ENCODE measurements at places on chromosomes 12 and 14.

- DNase-seq = no peak
Observed at GRCh38 chr12:131559517-131560516, 151.1 kb upstream of the SFSWAP start.

DNA sequence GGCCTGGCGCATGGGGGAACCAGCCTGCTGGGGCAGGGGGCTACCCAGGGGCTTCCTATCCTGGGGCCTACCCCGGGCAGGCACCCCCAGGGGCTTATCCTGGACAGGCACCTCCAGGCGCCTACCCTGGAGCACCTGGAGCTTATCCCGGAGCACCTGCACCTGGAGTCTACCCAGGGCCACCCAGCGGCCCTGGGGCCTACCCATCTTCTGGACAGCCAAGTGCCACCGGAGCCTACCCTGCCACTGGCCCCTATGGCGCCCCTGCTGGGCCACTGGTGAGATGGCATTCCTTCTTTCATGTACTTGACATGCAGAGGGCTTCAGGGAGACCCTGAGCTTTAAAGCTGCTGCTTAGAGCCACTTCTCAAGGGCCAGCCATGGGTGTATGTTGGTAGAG lies 9.0 kb downstream of the LGALS3 start:
- DNase-seq = no peak

DNA sequence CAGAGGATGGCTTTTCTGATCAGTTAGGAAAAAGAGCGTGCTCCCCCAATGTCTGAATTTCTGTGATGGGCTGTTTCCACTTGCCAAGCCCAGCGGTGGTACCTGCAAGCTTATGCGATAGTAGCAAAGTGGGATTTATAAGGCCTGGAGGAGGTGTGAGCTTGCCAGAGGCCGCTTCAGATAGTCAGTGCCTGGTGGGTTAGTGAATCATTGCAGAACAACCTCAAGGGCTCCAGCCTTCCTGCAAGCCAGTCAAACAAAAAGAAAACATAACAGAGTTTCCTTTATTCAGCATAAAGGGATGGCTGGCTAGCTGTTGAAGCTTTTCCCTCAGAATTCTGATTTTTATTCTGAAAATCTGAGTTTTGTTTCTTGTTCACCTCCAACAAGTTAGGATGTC lies 7.6 kb upstream of the BMP4 start:
- no peak for DNase-seq

- DNase-seq = no peak
Observed at GRCh38 chr14:49418789-49419188, 167.4 kb downstream of the RPS29 start.

- no peak for DNase-seq
Observed at GRCh38 chr14:79878785-79879184, 332.5 kb downstream of the DIO2 start.

DNA sequence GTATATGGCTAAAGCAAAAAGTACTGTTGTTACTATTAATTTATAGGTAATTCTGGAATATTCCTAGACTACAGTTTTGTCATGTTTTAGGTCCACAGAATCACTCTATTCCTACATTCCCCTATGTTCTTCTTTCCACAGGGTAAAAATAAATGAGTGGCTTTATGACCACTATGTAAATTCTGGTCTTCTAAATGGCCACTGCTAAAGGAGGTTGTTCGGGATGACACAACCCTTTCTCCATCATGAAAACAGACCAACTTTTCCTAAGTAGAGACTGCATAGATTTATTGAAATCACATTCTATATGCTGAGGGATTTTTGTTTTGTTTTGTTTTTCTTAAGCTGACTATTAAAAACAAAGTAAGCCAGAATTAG lies 88.0 kb downstream of the SYT1 start:
- no peak for DNase-seq

- peak; percentile 18 for DNase-seq
Observed at GRCh38 chr14:71758229-71758951, 173.8 kb upstream of the RGS6 start.

- DNase-seq = no peak
Observed at GRCh38 chr12:29634057-29634456, 136.6 kb upstream of the OVCH1 start.

DNA sequence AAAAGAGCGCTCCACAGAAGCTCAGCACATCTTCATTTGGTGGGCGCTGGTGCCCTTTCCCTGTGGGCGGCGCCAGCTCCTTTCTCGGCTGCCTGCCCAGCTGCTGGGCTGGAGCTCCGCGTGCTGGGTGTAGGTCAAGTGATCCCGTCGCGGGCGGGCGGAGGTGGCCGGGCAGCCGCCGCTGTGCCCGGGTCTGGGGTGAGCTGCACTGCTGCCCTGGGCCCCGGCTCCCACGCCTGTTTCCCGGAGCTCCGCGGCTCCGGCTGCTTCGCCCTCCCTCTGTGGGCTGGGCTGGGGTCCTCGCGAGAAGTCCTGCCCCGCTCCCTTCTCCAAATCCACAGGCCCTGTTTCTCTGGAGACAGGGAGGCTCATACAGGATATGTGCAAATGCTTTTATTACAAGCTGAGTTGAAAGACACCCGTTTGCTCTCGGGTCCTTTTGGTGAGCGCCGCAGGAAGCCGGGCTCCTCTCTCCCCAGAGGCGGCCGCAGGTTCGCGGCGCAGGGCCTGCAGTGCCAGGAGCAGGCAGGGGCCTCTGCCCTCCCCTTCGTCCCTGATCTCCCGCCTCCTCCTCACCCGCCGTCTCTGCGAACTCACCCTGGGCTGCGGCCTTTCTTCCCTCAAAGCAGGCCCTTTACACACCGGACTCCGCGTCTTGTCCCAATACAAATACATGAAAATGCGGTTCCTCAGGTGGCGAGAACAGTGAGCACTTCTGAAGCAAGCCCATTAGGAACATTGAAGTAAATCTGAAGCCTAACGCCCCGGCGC lies 67.8 kb upstream of the CAPRIN2 start:
- peak; percentile 15 for DNase-seq

- no peak for DNase-seq
Observed at GRCh38 chr14:23119363-23120327, 590 bp upstream of the CEBPE start.

DNA sequence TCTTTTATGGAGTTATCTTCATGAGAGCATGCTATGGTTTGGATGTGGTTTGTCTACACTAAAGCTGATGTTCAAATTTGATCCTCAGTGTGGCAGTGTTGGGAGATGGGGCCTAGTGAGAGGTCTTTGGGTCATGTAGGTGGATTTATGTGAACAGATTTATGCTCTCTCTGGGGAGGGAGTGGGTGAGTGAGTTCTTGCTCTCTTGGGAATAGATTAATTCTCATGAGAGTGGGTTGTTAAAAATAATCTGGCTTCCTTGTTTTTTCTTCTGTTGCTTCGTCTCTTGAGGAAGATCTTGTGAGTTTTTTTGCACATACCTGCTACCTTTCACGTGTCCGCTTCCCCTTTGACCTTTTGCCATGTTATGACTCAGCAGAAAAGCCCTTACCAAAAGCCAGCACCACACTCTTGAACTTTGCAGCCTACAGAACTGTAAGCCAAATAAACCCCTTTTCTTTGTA lies 20.5 kb downstream of the DERA start:
- no peak for DNase-seq

- no peak for DNase-seq
Observed at GRCh38 chr14:64826845-64827244, 52.9 kb downstream of the SPTB start.

DNA sequence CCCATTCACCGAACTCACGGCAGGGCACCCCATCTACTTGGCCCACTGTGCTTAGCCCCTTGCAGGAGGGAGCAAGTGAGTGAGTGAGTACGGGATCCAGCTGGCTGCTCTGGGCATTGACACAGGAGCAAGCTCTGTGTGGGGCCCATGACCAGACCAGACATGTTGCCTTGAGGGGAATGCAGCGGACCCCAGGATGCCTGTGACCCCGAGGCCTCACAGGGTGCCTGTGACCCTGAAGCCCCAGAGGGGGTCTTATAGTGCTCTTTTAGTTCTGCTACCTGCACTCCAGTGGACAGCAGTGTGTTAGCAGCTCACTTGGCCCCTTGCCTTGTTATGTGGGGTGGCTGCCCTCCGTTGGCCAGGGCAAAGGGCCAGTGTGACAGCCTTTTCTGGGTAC lies 255.8 kb downstream of the ETNK1 start:
- no peak for DNase-seq

DNA sequence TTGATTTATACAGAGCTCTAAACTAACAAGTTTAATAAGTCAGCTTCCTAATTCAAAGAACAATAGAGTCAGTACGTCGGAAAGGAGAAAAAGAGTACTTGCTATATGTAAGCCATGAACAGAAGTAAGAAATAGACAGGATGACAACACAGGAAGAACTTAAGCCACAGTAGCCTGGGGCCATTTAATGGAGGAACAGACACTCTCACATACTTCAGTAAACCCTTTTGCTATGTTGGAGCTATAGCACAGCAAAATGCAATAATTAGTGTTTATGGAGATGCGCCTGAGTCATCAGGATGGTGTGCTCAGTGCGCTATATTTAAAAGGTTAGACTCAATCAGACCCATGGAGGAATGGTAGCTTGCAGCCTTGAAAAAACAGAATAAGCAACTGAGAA lies 61.0 kb downstream of the SRGAP1 start:
- DNase-seq = no peak

- DNase-seq = no peak
Observed at GRCh38 chr12:68048648-68049297, 59.5 kb downstream of the IFNG-AS1 start.

DNA sequence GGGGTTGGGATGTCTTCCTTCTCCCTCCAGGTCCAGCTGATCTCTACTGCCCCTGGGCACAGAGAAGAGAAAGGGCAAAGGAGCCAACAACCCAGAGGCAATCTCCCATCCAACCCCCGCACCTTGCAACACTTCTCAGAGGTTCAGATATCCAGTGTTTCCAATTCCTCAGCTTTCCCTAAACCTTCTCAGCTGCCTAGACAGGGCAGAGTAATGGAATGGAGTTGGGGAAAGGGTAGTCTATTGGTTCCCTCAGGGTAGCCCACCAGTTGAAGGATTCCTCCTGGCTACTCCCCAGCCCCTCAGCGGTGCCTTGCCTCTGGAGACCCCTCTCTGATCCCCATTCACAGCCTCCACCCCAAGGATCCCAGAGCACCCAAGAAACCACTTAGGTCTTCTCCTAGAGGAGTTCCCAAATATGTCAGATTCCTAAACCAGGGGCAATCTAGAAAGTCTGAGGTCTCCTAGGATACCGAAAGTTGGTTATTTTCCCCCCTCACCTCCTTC lies 537 bp downstream of the NFE2 start:
- DNase-seq = no peak

- no peak for DNase-seq
Observed at GRCh38 chr12:88570103-88570502, 10.2 kb downstream of the KITLG start.

- DNase-seq = no peak
Observed at GRCh38 chr12:67263471-67263870, 5.7 kb upstream of the CAND1 start.

DNA sequence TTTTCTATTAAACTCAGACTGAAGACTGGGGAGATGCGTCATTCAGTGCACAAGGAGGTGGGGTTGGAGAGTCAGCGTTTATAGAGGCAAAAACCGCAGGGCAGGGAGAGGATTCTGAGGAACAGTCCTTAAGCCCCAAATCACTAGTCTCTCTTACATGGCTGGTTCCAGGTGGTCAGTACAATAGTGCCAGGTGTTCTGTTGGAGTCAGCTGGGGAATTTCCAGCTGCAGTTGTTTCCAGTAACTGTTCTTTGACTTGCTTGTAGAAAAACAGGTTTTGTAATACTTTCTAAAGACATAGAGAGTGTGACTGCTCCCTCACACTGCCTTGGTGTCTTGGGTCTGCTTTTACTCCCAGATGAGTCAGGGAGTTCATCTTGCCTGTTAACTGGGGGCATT lies 192.2 kb downstream of the TMTC3 start:
- peak; percentile 77 for DNase-seq

DNA sequence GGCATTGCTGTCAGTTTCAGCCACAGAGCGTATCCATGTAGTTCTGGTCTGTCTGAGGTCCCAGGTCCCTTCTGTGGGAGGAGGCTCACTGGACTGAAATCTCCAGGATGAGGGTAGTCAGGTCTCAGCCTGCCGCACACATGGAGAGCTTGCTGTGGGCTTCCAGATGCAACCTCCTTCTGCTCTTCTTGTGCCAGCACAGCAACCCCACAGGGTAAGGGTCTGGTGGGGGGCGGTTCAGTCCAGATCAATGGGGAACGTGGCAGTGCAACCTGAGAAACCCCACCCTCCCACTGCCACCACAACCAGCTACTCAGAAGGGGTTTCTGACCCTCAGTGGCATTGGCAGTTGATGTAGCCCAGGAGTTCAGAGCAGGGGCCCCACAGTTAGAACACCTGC lies 61.2 kb downstream of the BEGAIN start:
- no peak for DNase-seq

- no peak for DNase-seq
Observed at GRCh38 chr14:66568220-66568619, 60.3 kb downstream of the GPHN start.

DNA sequence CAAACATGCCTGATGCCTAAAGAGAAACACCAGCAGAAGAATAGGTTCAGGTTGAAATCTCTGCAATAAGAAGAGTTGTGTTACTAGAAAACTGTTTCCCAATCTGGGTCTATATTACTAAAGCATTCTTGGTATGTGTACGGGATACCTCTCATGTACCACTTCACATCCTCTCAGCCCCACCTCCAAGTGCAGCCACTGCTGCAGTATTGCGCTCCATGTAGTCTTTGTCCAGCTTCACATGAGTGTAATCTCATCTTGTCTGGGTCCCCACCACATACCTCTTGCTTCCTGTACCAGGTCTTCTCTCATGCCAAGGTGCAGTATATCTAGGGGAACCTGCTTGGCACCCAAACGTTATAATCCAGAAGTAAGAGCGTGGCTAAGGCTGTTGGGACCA lies 187.5 kb upstream of the EEA1 start:
- DNase-seq = no peak

All from NCI-H146 (cell line).